ENCODE measurements at places on chromosomes 7 and 10.

DNA sequence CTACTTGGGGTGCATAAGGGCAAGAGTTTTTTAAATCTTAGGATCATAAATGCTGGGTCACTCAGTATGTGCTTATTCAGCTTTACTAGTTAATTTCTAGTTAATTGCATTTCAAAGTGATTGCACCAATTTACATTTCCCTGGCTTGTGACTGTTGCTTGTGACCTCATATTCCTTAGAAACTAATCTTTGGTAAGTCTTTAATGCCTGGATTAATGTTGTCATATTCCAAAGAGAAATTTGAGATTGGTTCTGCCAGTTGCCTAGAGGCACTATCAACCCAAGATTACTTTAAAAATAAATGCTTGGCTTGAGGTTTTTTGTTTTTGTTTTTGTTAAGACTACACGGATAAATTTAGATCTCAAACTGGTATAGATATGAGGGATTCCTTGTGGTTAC, 103.1 kb downstream of the ANK3 start:
- DNase-seq, result no peak

DNA sequence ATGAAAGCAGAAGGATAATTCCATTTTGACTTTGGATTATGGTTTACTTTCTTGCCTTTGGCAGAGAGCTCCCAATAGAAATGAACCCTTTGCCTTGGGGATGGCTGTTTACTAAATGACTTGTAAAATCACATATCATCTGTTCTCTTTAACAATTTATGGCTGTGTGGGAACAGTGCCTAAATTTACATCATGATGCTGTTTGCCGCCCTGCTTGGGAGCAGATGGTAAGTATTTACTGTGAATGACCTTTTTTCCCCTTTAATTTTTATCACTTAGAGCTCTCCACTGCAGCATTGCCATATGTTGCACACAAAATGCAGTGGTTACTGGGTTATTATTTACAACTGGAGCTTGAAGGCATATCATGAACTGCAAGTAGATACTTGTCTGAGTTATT, 13.4 kb downstream of the HEPACAM2 start:
- DNase-seq, result no peak

GRCh38 chr7:130349911-130350782, 5.5 kb downstream of the CPA5 start:
- DNase-seq, result no peak

DNA sequence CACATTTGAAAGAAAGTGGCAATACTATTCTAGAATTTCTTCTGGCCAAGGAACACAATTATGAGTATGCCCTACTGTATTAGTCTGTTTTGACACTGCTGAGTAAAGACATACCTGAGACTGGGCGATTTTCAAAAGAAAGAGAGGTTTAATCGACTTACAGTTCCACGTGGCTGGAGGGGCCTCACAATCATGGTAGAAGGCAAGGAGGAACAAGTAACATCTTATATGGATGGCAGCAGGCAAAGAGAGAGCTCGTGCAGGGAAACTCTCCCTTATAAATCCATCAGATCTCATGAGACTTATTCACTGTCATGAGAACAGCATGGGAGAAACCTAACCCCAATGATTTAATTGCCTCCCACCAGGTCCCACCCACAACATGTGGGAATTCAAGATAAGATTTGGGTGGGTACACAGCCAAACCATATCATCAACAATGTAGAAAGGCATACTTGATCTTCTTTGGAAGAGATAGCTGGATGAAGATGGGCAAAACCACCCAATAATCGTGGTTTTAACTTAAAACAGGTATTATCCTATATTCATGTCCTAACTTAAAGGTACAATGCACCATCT, 113.9 kb downstream of the ETV1 start:
- DNase-seq, result no peak

DNA sequence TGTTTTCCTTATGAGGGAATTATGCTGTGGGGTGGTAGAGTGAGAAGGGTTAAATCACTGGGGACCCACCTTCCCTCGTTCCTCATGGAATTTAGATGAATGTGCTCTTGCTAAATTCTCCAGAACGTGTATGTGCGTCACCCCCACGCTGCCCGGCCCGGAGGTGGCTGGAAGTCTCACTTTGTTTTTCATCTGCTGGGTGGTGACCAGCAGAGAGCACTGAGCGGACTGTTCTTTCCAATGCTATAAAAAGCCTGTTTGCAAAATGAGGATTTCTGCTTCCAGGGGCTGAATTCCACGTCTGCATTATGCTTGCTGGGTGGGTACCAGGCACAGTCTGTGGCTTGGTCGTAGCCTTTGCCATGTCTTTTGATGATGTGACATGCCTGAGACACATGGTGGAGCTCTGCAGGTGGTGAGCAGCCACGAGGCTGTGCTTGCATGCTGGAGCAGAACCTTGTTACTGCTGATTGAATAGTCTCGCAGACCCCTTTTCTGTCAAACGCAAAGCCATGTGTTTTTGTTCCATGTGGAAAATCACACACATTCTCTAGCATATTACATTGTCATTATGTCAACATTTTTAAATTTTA, 31.9 kb upstream of the INSYN2A start:
- no peak for DNase-seq

- no peak for DNase-seq
Measured at GRCh38 chr7:23759671-23760391, 49.8 kb downstream of the STK31 start.

DNA sequence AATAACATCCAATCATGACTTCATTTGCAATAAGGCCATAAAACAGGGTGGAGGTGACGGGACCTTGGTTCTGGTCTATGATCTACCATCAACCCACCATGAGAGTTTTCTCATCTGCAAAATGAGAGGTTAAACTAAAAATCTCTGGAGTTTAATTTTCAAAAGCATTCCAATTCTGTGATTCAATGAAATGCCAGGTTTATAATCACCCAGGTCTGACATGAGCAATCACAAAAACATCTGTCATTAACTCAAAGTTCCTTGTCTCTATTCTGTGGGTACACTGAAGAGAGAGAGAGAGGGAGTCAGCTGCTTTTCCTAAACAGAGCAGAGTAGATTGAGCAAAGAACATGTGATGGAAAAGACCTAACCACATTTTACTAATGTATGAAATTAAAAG, 75.4 kb downstream of the NUDCD3 start:
- DNase-seq, result no peak

DNA sequence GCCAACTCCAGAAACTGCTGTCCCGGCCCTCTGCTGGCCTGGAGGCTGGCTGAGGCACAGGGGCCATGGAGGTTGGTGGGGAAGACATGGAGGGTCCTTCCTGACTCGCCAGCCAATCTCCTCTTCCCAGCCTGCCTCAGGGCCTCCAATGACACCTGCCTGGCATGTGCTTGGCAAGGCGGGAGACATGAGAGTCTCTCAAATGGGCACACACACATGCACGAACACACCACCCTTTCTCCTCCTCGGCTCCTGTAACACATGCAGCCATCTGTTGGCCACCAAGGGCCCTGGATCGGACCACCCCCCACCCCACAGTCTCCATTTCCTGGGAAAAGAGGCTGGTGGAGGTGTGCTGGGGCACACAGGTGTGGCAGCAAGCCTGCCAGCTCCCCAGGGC, 56.4 kb downstream of the YKT6 start:
- no peak for DNase-seq

- no peak for DNase-seq
Measured at GRCh38 chr10:59003203-59003602, 173.2 kb upstream of the PHYHIPL start.

- no peak for DNase-seq
Measured at GRCh38 chr7:133978502-133979295, 148.4 kb upstream of the LRGUK start.

- no peak for DNase-seq
Measured at GRCh38 chr10:24096281-24096680, 112.7 kb upstream of the KIAA1217 start.

DNA sequence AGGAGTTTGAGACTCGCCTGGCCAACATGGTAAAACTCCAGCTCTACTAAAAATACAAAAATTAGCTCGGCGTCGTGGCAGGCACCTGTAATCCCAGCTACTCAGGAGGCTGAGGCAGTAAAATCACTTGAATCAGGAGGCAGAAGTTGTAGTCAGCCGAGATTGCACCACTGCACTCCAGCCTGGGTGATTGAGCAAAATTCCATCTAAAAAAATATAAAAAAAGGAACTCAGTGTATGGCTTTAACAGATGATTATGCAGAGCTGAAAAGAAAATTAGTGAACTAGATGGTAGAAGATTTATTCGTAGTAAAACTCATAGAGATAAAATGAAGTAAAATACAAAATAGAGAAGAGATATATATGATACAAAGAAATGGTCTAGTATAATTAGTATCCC, 12.6 kb upstream of the CNOT4 start:
- no peak for DNase-seq

GRCh38 chr7:54839575-54840213, 80.7 kb upstream of the SEC61G start:
- DNase-seq, result no peak

GRCh38 chr10:11446133-11446532, 165.3 kb downstream of the USP6NL start:
- no peak for DNase-seq

DNA sequence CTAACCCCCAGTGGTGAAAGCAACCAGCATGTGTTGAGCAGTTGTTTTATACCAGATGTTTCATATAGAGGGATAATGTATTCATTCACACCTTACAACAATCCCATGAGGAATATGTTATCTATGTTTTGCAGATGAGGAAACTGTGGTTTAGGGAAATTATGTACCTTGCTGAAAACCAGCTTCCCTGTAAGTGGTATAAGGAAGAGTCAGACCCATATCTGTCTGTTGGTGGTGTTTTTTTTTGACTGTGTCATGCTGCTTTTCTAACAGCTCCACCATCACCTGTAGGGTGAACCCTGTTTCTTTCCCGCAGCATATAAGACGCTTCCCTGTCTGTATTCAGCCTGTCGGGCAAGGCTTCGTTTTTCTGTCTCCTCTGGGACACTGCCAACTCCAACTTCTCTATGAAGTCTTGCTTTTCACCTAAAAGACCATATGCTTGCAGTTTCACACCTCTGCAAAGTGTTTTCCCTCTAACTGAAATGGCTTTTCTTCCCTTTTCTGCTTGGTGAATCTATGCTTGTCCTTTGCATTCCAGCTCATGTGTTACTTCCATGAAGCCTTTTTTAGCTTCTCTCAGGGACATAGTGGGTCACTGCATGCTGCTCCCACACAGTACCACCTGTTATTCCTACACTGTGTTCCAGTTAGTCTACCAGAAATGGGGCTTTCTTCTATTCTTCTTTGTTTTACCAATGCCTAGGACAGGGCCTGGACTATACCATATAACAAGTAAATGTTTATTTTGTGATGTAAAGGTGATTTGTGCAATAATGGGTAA, 92.8 kb downstream of the ST7 start:
- DNase-seq, result no peak

- no peak for DNase-seq
Measured at GRCh38 chr7:36683695-36684357, 40.5 kb downstream of the AOAH start.

- no peak for DNase-seq
Measured at GRCh38 chr10:71344993-71345480, 26.0 kb downstream of the SLC29A3 start.

GRCh38 chr7:16515785-16516685, 10.6 kb upstream of the LRRC72 start:
- no peak for DNase-seq

DNA sequence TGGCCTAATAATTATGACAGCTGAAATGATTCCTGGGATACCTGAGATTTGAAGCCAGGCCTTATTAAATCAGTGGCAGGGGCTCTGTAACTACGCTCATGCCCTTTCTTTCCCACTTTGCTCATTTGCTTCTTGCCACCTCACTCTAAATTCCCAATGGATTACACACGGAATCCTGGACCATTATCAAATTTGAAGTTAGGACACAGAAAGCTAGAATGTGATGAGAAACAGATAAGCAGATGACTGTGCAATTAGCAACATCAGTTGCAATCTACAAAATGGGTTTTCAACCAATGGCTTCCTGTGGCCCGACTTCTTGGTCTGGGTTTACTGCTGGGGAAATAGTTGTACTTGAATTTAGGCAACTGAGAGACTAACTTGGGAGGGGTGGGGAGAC, 374.3 kb downstream of the INHBA start:
- no peak for DNase-seq

DNA sequence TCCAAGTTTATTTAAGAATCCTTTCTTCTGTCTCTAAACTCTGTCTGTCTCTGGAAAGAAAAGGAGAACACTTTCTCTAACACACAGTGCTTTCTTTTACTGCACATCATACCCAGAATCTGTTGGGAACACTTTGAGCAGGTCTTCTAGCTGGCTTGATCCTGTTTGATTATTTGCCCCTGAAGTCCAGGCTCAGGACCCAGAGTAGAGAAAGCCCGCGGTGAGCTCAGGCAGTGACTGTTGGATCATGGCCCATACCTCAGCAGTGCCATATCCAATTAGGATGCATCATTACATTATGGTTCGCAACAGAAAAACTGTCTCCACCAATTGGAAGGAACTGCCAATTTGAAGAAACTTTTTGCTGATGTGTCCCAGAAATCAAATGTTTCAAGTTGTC, 51.4 kb downstream of the ATOH7 start:
- DNase-seq, result no peak

DNA sequence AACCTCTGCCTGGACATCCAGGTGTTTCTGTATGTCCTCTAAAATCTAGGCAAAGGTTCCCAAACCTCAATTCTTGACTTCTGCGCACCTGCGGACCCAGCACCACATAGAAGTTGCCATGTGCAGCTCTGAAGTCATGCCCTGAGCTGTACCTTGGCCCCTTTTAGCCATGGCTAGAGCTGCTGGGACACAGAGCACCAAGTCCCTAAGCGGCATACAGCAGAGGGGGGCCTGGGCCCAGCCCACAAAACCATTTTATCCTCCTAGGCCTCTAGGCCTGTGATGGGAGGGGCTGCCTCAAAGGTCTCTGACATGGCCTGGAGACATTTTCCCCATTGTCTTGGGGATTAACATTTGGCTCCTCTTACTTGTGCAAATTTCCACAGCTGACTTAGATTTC, 14.6 kb downstream of the TMEM243 start:
- no peak for DNase-seq

- DNase-seq, result no peak
Measured at GRCh38 chr7:20554072-20554471, 61.4 kb upstream of the ABCB5 start.

- no peak for DNase-seq
Measured at GRCh38 chr10:119398996-119399395, 143.5 kb downstream of the RGS10 start.

DNA sequence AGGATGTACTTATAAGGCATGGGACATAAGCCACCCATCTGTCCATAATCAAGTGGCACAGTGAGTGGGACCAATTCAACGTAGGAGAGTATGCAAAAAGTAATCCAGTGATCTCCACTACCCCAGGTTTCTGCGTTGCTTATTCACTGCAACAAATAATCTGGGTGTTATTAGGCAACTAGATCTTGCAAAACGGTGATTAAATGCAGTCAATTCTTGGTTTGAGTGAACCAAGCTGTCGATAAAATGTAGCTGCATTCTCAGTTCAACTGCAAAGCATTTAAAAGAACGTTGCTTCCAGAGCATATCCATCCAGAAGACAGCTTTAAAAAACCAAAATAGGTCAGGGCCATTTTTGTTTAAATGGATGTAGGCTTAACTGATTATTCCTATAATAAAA, 5.0 kb downstream of the LSMEM1 start:
- DNase-seq, result no peak

DNA sequence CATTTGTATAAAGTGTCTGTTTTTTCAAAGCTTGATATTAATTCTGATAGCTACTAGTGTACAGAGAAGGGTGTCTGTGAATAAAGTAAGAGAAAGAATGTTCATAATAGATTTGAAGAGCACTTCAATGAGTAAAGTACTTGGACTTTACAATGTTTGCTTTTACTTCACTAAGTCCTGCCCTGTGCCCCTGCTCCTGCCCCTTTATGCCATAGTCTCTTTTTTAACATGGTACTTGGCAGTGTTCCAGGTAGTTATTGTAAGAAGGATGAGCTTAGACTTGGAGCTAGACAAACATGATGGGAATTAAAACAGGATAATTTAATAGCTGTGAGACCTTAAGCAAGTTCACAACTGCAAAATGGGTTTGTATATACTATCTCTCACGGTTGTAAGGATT, 41.0 kb downstream of the ZEB1 start:
- no peak for DNase-seq
